ENCODE measurements at places on chromosomes 6 and 20.

DNA sequence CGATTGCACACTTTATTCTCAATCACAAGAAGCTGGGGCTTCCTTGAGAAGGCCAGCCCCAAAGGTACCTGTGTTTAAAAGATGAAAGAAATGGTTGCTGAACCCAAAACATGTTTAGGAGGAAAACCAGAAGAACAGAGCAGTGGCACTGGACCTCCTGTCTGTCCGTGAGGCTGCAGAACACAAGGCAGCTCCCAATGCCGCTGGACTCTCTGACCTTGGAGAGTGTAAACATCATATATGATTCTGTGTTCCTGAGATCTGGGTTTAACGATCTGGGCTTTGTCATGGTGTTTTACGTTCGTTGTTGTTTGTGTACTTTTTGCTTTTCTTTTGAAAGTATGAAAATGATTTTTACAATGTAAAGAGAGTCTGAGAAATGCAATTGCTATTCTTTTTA, 106.1 kb downstream of the SLC22A3 start:
- DNase-seq: peak; percentile 50

DNA sequence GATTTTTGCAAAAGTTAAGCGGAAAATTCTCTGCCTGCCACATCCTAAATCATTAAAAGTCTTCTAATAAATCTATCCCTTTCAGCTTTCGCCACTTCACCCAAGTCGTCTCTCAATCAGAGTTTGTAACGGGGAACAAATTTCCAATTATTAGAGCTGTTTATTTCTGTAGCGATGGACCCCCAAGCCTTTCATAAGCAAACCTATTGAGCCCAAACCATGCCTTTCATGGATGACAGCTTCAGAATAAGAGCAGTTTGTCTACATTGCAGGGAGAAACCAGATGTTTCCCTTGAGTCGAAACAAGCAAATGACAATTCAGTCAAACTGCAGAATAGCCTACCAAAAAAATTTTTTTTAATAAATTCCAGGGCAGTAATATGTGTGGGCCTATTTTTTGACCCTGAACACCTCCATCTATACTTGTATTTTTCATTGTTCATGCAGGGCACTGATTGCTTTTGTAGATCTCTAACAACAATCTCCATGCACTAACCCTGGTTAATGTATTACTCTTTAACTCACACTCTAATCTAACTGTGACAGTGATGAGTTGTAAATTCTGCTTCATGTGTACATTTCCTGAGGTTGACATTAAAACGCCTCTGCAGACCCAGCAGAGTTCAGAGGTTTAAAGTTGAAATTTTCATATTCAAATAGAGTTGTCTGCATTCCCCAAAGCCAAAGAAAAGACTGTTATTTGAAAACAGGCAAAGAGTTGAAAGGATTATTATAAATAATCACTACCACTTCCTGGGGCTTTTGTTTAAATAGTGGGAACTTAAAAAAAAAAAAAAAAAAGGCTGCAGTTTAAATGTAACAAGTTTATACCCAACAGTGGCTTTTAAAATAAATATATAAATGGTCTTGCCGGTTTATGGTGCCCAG, 64.5 kb downstream of the ATP9A start:
- DNase-seq: no peak

DNA sequence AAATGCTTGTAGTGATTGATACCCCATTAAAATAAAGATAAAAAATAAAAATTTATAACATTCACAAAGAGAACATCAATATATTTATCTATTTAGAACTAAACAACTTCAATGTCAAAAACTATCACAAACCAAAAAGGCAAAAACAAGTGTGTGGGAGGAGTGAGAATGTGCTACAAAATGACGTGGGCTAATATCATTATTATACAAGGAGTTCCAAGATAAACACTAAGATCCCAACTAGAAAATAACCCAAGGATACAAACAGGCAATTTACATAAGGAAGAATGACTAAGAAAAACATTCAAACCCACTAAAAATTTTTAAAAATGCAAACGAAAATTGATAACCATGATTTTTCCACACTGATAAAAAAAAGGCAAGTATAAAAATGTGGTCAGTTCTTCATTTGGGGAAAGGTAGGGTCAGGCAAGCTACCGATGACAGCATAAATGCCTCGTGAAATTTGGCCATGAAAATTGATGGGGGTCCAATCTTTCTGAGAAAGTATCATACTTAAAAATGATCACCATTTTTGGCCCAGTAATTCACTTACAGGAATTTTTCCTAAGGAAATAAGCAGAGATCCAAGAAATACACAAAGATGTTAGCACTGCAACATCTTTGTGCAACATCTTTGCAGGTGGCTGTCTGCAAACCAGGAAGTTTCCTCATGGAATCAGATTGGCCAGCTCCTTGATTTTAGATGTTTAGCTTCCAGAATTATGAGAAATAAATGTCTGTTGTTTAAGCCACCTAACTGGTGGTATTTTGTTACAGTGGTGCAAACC, 140.2 kb downstream of the TMEM200A start:
- DNase-seq: no peak

DNA sequence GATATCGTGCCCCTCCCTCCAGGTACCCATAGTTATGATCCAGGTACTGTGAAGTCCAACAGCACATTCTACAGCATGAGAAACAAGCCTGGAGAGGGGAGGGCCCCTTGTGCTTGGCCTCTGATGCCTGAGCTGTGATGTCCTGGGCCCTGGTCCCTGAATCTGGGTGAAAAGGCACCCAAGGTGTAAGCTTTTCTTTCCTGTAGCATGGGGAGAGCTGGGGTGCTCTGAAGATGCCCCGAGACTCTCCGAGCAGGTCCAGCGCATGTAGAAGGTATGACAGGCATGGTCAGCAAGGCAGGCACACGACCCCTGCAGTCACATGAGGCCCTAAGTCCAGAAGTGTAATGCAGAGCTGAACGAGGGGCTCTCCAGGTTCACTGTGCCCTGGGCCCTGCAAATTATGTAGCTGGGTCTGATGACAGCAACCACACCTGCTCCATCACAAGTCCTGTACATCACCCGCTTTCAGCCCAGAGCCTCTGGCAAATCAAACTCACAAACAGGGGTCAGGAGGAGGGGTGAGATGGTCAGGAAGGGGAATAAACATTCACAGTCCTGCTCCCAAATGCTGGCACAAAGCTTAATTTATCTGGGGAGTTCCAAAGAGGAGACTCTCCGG, 1.8 kb upstream of the CTSZ start:
- no peak for DNase-seq

DNA sequence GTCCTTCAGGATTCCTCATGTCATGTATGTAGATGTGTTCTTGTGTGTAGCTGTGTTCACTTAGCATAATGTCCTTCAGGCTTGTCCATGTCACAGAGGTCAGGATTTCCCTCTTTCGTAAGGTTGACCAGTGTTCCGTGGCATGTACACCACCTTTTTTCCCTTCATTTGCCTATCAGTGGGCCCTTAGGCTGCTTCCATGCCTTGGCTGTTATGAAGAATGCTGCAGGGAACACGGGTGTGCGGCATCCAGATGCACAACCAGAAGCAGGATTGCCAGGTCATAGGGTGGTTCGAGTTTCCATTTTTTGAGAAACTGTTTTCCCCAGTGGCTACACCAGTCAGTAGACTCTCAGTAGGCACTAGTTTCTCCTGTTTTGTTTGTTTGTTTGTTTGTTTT, 29.2 kb downstream of the SYNDIG1 start:
- DNase-seq: no peak

DNA sequence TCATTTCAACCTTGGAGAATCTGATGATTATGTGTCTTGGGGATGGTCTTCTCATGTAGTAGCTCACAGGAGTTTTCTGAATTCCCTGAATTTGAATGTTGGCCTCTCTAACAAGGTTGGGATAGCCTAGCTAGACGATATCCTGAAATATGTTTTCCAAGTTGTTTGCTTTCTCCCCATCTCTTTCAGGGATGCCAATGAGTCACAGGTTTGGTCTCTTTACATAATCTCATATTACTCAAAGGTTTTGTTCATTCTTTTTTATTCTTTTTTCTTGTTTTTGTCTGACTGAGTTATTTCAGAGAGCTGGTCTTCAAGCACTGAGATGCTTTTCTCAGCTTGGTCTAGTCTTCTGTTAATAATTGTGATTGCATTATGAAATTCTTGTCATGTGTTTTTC, 42.7 kb upstream of the COL9A1 start:
- DNase-seq: no peak

- no peak for DNase-seq
Observed at GRCh38 chr6:89475101-89475500, 42.1 kb downstream of the ANKRD6 start.

- no peak for DNase-seq
Observed at GRCh38 chr6:100103194-100103593, 109.2 kb upstream of the MCHR2 start.

DNA sequence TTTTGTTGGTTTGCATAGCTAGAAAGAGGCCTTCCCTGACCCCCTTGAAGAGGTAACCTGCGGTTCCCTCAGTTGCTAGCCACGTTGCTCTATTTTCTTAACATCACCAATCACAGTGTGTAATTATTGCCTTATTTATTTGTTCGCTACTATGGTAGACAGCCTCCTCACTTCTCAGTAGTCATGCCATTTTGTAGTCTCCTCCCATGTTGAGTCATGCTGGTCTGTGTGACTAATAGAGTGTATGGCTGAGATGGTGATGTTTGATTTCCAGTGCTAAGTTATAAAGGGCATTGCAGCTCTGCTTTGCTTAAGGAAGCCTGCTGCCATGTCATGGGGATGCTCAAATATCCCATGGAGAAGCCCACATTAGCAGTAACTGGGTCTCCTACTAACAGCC, 236.6 kb upstream of the CHD6 start:
- DNase-seq: no peak

- no peak for DNase-seq
Observed at GRCh38 chr6:11653028-11653583, 115.6 kb downstream of the TMEM170B start.

DNA sequence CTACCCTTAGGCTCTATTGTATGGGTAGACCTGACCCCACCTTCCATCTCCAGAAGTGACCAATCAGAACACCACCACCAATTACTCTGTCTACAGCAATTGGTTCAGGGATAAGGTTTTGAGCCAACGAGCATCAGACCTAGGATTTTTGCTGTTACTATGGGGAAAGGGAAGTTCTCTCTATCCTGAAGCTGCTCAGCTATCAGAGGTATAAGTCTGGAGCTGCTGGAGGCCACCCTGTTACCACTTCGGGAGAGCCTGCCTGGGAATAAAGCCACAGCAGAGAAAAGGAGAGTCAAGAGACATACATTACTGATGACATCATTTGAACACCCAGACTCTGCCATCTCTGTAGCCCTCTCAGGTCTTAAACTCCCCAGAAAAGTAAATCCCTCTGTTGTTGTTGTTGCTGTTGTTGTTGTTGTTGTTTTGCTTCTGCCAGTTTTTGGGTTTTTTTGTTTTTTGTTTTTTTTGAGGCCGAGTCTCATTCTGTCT, 94.5 kb downstream of the PREX1 start:
- no peak for DNase-seq

GRCh38 chr6:6884193-6884627, 223.6 kb upstream of the RREB1 start:
- DNase-seq: no peak

- no peak for DNase-seq
Observed at GRCh38 chr6:55011034-55011433, 163.3 kb upstream of the HCRTR2 start.

DNA sequence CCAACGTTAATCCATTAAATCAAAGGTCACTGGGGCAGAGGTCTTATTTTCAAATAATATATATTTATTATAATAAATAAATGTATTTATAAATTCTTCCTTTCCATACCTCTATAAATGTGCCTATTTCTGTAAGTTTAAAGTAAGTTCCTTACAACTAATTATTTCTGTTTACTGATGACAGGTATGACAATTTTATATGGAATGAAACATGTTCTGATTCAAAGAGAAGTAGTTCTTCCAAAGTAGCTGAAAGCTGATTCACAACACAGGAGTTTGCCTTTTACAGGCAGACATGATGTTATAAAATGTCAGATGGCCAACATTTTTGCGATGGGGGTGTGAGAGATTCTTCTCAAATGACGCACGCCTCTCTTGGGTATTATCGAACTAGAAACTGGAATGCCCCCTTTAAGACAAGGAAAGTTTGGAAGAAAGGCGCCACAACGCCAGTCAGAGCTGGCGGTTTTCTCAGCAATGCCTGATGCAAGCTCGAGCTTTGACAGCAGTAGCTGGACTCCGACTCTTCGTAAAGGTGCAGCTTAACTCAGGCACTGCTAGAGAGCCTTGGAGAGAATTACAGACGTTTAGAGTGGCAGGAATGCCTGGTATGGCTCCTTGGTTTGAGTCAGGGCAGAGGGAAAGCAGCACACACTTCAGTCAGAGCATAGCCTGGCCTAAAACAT, 92.1 kb downstream of the FOXC1 start:
- DNase-seq: no peak

GRCh38 chr20:50628332-50628731, 63.0 kb downstream of the RIPOR3 start:
- no peak for DNase-seq

DNA sequence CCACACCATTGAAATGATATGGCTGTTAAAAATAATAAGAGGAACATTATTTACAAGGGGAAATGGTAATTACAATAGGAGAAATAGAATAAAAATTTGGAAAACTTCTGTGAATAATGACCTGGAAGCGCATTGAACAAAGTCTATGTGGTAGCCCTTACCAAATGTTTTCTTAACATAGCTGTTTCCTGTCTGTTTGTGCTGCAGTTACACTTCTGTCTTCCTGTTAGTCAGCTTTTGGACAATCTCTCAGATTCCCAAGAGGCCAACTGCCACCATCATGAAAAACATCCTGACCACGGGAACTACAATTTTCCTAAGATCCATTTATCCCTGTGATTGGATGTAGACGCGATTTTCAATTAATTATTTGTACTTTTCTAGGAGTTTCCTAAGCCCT, 754.4 kb upstream of the MARCKS start:
- DNase-seq: no peak

DNA sequence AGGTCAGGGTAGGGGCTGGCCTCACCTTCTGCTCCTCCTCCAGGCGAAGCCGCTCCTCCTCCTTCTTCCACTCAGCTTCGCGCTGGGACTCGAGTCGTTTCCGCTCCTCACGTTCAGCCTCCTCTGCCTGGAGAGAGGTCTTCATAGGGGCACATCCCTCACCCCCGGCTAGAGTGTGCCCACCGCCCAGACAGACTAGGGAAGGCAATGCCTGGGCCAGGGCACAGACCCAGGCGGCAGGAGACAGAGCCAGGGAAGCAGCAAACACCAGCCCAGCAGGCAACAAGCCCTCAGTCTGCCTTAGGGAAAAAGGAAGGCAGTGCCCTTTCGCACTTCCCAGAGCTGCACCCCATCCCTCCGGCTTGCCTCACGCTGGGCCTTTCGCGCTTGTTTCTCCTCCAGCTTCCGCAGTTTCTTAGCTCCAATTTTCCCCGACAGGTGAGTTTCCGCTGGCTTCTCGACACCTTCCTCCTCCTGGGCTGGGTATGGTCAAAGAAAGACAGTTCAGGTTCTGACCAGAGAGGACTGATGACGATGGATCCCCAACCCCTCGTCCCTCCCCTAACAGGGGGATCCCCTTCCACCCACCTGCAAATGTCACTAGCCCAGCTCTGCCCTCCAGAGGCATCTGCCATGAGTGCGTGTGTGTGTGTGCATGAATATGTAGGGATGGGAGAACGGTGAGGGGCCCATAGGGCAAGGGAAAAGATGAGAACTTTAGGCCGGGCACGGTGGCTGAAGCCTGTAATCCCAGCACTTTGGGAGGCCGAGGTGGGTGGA, 4.3 kb downstream of the DDRGK1 start:
- no peak for DNase-seq

GRCh38 chr20:5745416-5746030, 4.7 kb upstream of the SHLD1 start:
- DNase-seq: no peak

All from esophagus muscularis mucosa (tissue), 4 donors.